DMS79 treated with DMSO at 0.1 percent for 48 hours (cell line): ENCODE measurements at places on chromosomes 7 and 10.

- DNase-seq, result no peak
These were observed 32.9 kb downstream of the SHTN1 start for GRCh38 chr10:116972131-116972530.

DNA sequence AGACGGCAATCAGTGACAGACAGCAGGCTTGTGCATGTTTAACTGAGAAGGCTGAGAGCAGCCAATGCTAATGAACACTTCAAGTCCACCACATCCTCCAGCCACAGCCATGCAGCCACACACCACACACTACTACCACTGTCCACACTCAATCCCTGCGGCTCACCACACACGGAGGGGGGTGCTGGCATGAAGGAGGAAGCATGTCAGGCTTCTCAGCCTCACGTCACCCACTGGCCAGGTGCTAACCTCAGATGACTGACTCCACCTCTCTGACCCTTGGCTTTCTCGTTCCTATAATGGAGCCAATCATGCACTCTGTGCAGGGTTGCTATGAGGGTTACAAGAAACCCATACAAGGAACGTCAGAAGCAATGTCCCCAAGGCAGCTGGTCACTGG lies 165.4 kb upstream of the RNF32 start:
- no peak for DNase-seq

GRCh38 chr10:97479939-97480338 lies 18.3 kb downstream of the MMS19 start:
- DNase-seq, result no peak

GRCh38 chr7:265192-265997 lies 24.6 kb upstream of the FOXL3 start:
- DNase-seq, result no peak

- no peak for DNase-seq
These were observed 284.3 kb downstream of the TCERG1L start for GRCh38 chr10:131027256-131027655.
